NCI-H1417 treated with DMSO at 0.1 percent for 48 hours (cell line): ENCODE measurements at places on chromosomes 3 and 15.

- no peak for DNase-seq
Measured at GRCh38 chr3:43378066-43378935, 92.0 kb downstream of the SNRK start.

- no peak for DNase-seq
Measured at GRCh38 chr3:15527031-15527459, 5.5 kb upstream of the COLQ start.

- DNase-seq = peak; percentile 26
Measured at GRCh38 chr3:129605922-129606635, 397 bp downstream of the PLXND1 start.

DNA sequence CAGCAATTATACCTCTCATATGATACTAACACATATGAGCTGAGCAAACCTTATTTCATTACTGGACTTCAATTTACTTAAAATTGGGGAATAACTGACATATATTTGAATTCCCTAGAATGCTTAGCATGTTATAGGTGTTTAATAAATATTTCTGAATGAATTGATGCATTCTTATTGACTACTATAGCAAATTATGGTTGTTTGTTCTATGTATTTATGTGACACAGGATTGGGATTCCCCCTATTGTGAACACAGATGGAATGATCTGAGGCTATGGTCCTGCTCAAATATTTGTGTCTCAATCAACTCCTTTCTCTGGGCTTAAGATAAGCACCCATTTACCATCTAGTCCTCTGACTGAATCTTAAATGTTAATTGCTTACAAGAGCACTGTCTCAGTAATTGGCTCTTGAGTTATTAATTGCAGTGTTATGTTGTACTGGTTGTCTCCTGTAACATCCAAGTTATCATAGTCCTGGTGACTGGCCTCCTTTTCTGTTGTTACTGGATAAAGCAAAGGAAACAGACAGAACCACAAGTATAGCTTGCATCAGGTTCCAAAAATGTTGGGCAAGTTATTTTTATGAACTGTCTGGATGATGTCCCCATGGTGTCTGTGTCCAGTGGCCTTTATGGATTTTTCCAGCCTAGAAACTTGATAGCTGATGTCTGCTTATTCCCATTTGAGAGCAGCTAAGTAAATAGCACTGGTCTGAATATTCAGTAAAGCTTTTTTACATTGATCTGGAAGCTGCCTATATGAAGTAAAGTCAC is 2.3 kb upstream of the UACA start:
- DNase-seq = no peak

DNA sequence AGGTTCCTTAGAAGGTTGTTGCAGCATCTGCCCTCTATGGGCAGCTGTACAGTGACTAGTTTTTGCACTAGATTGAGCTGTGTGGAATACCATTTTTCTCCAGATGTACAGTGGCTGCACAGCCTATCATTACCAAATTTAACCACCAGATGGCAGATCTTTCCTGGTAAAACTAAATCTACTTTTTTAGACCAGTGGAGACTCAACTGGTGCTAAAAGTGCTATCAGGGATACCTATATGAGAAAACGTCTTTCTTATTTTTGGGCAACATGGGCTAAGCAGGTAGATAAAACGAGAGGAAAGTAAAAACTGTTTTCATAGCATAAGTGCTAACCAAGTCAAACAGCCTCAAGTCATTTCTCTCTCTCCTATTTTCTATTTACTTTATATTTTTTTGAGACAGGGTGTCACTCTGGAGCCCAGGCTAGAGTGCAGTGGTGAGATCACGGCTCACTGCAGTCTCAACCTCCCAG is 21.2 kb downstream of the IGSF10 start:
- peak; percentile 46 for DNase-seq

GRCh38 chr15:42788725-42789124 is 51.8 kb upstream of the CDAN1 start:
- DNase-seq = no peak

DNA sequence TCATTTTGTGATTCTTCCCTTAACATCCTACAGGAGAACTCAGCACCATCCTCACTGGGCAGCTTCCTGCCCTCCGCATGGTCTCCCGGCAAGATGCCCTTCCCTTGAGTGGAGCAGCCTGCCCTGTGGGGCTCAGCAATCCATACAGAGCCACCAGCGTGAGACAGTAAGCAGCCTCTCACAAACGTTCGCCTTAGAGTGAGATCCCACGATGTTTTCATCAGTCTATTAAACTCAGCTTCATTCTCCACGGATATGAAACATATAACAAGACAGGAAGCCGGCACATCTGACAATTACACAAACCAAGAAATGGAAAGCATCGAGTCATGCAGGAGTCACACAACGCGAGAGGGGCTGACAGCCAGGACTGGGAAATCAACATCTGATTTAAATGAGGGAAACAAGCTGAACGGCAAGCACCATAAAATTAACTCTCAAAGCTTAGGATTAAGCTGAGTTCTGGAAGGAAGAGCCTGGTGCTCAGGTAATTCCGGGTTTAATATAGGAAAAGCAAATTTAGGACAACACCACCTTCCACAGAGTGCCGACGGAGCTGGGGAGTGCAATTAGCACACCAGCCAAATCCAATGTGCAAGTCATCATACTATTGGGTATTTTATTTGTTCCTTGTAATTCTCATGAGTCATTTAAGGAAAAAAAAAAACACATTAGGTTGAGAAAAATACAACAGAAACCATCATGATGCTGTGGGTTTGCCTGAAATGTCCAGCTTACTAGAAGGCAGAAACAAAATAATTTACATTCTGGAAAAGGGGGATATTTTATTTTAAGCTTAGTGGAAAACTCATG is 272.0 kb downstream of the OCA2 start:
- DNase-seq = no peak

DNA sequence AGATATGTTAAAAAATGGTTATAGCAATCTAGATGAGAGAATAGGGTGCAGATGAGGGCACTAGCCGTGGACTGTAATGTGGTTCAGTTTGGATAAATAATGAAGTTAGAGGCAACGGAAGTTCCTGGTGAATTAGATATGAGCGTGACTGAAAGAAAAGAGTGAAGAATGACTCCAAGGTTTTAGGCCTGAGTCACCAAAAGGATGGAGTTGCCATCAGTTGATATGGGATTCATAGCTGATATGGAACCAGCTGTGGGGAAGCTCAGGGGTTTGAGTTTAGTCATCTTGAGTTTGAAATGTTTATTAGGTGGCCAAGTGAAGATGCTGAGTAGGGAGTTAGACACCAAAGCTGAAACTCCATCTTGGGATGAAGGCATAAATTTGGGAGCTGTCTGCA is 66.2 kb downstream of the SSR3 start:
- DNase-seq = no peak

GRCh38 chr3:183577346-183577745 is 21.8 kb upstream of the KLHL6 start:
- no peak for DNase-seq

- DNase-seq = no peak
Measured at GRCh38 chr3:110016235-110016815, 679.0 kb upstream of the DPPA4 start.

- no peak for DNase-seq
Measured at GRCh38 chr15:92631721-92632120, 23.9 kb downstream of the FAM174B start.

GRCh38 chr3:170815340-170815739 is 54.7 kb downstream of the RPL22L1 start:
- DNase-seq = peak; percentile 63

DNA sequence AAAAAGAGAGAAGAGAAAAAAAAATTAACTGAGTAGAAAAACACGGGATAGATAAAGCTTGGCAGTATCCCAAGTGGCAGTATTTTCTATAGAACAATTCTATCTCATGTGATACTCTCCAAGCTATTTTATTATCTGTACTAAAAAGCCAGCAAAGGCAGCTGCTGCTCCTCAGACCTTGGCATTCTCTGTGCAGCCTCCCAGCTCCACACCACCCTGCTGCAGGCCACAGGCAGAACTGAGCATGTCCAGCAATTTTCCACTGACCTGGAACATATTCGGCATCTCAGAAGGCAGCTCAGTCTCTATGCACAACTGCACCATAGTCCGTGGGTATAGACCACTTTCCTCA is 1161.4 kb downstream of the IGSF11 start:
- DNase-seq = no peak

- DNase-seq = no peak
Measured at GRCh38 chr3:109018828-109019227, 65.1 kb upstream of the GUCA1C start.

- DNase-seq = no peak
Measured at GRCh38 chr3:104273046-104273649, 1093.6 kb upstream of the ALCAM start.

- no peak for DNase-seq
Measured at GRCh38 chr3:19702416-19703078, 231.5 kb downstream of the EFHB start.

GRCh38 chr3:103976931-103977339 is 1389.8 kb upstream of the ALCAM start:
- no peak for DNase-seq

- no peak for DNase-seq
Measured at GRCh38 chr15:90895571-90896117, 7.5 kb upstream of the MAN2A2 start.

GRCh38 chr15:73225358-73226015 is 143.3 kb downstream of the HCN4 start:
- no peak for DNase-seq

- DNase-seq = no peak
Measured at GRCh38 chr3:196916221-196916620, 26.1 kb downstream of the NCBP2 start.

DNA sequence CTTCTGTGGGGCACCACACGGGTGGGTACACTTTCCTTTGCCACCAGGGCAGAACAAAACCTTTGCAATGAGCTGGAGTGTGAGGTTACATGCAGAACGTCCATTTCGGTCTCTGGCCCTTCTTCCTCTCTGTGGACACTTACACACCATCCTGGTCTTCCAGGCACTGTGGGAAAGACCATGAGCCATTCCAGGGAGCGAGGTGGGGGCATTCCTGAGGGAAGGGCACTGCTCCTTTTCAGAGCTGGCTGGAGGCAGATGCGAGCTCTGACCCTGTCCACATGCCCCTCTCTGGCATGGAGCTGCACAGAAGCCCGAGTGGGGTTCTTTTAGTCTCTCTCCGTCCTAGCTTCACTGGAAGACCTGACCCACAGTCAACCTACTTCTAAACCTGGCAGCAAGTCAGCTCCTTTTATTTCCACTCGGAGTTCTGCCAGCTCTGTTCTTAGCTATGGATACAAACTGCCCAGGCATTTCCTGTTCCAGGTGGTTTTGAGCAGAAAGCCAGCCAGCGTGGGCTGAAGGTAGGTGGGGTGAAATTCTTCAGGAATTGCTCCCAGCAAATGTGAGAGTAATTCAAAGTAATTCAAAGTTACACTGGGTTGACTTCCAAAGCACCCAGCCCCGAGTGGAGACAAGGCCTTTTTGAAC is 281.4 kb downstream of the ADAMTS17 start:
- no peak for DNase-seq
